ENCODE measurements at places on chromosomes 7 and 10. TPM values are rescaled to one million over a fixed set of nuclear protein-coding genes. Genes with fewer than 3 reads are reported as not detected.

DNA sequence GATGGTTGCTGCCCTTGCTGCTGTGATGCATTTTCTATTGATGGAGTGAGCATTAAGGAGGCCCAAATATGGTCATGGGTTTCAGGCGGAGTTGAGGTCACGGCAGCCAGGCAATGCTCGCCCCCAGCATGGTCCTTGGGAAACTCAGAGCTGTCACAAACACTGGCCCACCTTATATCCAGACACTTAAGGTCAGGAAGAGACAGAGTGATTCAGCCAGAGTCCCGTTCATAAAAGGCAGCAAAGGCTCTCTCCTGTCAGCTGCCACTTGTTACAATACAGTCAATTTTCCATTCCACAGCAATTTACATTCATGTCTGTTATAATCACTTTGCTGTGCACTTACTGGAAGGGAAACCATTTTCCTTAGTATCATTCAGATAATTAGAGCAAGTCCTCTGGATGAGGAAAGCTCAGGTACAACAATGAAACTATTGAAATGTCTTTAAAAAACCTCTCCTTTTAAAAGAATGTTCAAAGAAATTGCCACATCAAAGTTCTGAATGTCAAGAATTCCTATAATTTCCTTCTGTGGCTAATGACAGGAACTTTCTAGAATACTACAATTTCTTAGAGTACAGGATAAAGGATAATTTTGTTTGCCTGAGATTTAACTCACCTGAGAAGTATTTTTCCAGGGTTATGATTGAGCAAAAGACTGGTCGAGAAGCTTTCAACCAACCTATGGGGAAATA, 14.8 kb upstream of the ANKRD1 start:
- DNase-seq: no peak

DGKI gene
- 1.4 TPM for total RNA-seq

GRCh38 chr7:29442146-29442545, 121.5 kb upstream of the PRR15 start:
- DNase-seq: no peak

LRRD1 gene
- not detected for total RNA-seq

DNA sequence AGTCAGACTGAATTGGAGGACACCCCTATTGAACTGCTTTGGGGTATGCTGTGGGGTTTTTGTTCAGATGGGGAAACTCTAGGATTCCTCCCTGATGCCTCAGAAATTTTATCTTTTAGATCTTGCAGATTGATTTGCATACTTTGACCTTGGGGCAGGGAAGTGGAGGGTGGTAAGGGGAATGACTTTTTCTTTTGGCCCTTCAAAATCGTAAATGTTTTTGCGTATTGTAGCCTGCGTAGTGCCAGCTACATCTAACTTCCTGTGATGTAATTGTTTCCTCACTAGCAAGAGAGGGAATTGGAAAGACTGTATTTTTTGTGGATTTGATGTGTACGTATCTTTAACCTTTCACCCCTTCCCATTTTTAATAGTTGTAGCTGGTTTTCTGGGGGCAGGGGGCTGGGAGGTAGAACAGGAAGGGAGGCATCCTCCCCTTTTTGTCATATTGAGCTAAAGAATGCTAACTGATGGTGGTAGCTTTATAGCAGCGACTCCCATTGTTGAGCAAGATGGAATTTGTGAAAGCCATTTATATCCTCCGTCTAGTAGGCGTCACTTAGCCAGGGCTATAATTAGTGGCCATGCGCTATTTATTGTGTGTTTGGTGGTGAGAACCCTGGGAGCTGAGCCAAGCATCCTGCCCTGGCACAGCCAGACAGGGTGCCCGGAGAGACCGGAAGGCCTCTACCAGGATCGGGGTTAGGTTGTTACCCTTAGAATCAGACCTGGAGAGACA, 11.3 kb downstream of the DUSP5 start:
- DNase-seq: no peak

- no peak for DNase-seq
Measured at GRCh38 chr10:387909-388660, 252.8 kb downstream of the ZMYND11 start.

AKAP9 gene
- 34.9 TPM for total RNA-seq

GRCh38 chr10:71927159-71927558, 37.0 kb upstream of the CHST3 start:
- no peak for DNase-seq

DNA sequence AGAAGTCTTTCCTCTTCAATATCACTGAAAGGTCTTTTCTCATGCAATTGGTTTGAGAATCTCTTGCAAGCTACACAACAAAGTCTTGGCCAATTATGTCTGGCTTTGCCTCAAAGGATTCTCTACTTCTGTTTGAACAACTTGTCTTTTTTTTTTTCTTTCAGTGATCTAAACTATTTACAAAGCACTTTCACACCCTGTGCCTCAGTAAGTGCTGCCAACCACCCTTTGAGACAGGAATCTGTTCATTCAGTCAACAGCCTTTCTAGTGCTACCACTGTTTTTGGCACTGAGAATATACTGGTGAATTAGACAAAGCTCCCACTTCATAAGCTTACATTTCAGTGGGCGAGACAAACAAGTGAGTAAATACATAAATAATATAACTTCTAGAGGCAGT, 26.9 kb upstream of the SDK1 start:
- DNase-seq: no peak

DNA sequence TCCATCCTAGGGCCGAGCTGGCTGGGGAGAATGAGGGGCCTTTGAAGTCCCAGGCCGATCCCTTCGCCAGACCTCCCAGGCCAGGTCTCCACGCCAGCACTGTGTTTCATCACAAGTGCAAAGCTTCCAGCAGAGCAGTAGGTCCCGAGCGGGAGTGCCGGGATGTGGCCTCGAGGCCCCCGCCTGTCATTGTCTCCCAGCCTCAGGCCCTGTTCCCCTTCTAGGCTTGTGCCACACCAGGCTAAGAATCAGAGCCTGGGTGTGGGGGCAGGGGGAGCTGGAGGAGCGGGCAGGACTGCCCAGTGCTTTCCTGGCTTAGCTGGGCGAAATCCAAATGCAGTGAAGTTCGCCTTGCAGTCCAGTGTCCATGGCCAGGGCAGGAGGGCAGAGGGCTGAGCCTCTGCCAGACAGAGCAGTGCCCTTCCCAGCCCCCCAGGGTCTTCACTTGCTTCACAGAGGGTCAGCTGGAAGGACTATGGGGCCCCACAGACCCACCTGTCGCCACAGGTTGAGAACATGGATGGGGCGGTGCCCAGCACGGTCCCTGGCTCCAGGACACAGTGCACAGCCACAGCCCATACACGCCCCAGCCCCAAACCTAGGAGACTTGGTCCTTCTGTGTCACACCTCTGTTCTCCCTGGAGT, 20.2 kb upstream of the PFKFB3 start:
- no peak for DNase-seq

- no peak for DNase-seq
Measured at GRCh38 chr10:72679838-72680241, 12.1 kb upstream of the MCU start.

GRCh38 chr7:83957333-83957732, 237.3 kb downstream of the SEMA3A start:
- DNase-seq: no peak

DNA sequence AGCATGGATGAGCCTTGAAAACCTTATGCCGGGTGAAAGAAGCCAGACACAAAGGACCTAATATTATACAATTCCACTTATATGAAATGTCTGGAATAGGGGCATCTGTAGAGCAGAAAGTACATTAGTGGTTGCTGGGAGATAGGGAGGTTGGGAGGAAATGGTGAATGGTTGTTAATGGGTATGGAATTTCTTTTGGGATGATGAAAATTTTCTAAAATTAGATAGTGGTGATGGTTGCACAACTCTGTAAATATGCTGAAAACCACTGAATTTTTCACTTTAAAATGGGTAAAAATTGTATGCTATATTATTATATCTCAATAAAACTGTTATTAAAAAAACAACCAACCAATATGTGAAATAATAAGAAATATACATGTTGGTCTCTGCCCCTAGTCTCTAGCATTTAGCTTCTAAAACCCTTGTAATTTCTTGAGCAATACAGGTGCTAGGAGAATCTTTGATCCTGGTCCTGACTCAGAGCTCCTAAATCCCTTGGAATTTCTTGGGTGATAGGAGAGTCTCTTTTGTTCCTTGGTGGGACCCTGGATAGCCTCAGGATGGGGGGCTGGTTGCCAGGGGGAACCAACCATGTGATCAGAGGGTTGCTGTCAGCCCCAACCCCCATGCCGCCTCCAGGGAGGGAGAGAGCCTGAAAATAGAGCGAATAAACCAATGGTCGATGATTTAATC, 64.0 kb downstream of the TACR2 start:
- no peak for DNase-seq

TRPV5 gene
- total RNA-seq: not detected

ASAH2 gene
- total RNA-seq: 3.2 TPM

GRCh38 chr10:78566284-78567111, 502.3 kb upstream of the ZMIZ1 start:
- no peak for DNase-seq

DNA sequence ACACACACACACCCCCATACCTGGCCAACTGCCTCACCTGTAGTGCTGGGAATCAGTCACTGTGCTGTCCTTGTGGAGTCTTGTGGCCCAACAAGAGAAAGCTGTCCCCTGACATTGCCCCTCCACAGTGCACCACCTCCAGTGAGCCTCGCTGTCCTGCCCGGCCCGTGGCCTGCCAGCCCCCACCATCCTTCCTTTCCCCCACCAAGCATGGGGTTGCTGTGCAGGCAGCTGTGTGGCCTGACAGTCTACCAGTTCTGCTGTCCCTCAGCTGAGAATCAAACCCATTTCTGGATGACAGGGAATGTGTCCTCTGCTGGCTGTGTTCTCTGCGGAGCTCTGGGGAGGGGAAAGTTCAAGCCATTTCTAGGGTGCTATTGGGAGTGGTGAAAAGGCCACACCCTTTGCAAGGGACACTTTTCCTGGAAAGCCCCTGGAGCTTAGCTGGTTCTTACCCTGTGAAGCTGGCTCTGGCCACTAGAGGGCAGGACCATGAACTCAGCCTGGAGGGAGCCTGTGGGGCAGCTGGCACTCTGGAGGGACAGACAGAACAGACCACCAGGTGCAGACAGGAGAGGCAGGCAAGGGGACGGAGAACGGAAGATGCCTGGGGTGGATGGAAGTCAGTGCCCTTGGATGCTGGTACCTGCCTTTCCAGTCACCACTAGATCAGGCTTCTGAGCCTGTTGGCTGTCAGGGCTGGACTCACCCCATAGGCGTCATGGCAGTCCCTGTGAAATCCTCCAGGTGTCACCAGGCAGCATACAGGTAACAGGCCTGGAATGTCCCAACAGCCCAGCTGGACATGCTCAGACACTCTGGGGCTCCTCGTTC, 10.5 kb upstream of the MTPAP start:
- DNase-seq: peak; percentile 41

DNA sequence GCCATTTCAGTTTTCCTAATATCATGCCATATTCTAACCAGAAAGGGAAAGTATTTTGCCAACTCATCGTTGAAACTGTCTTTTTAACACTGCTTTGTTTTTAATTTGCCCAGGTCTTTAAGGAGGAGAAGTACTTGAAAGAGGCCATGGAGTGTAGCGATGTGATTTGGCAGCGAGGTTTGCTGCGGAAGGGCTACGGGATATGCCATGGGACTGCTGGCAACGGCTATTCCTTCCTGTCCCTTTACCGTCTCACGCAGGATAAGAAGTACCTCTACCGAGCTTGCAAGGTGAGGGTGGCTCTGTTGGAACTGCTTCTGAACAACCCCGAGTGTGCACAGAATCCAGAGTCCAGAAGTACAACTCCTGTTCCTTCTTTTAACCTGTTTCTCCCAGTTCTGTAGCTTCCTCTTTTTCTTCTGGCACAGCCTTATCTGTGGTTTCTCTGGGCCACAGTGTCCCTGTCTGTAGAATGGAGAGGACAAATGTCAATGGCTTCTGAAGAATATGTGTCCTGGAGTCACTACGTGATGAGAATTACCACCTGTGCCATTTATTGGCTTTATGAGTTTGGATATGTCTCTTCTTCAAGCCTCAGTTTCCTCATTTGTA, 60.1 kb downstream of the LANCL2 start:
- no peak for DNase-seq

PNLIPRP3 gene
- total RNA-seq: not detected

GRCh38 chr7:96591900-96592676, 117.6 kb downstream of the SEM1 start:
- DNase-seq: no peak

UCN3 gene
- total RNA-seq: not detected

NEUROD6 gene
- not detected for total RNA-seq

GRCh38 chr10:98416606-98417388, 1.8 kb upstream of the PYROXD2 start:
- no peak for DNase-seq

HOXA2 gene
- not detected for total RNA-seq

DNA sequence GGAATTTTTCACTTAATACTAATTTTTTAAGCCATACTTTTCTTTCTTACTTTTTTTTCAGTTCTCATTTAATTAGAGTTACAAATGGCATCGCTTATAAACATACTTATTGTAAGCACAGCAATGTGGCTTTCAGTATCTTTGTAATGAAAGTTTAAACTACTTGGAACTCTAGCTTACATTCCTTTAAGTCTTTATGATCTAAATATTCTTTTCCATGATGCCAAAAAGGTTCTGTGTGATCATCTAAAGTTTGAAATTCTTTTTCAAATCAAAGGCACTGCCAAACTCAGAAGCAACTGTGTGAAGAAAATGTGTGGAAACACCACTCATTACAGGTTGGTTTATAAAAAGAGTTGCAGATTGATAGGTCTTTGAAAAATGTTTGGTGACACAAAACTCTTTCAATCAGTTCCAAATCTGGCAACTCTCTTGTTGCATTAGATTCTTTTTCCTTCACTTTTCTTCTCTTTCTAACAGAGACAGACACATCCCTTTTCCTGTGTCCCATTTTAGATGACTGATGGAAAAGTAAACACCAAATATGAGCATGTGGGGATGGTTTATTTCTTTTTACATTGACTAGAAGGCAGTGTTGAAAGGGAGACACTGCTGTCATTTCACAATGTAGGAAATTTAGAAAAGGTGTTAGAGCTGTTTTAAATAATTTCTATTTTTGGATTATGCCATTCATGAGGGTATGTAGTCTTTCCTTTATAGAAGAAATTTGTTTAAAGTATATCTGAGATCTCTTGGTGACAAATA, 392.3 kb downstream of the SUGCT start:
- DNase-seq: no peak

DNA sequence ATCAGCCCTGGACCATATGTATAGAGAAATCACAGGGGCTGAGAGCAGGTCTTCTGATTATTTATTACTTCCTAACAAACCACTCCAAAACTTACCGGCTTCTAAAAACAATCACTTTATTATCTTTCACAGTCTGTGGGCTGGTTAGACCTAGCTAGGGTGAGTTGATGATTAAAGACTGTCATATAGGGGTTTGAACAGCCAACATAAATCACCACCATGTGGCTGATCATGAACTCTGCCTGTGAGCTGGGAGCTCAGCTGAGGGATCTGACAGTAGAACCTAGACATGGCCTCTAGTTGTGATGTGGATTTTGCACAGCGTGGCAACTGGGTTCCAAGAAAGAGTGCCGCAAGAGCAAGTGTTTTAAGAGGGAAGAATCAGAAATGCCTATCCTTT, 305.4 kb downstream of the CSTF2T start:
- no peak for DNase-seq

- DNase-seq: no peak
Measured at GRCh38 chr7:22722536-22723180, 4.3 kb upstream of the IL6 start.

GRCh38 chr7:2289621-2290020, 24.6 kb downstream of the SNX8 start:
- DNase-seq: no peak
